Tongue (tissue), 3 donors: ENCODE measurements at places on chromosomes 1 and 21. TPM values are rescaled to one million over a fixed set of nuclear protein-coding genes. Genes with fewer than 3 reads are reported as not detected.

Gene PADI3
- total RNA-seq = 1.1 TPM

Gene TMEM201
- total RNA-seq = 14.4 TPM

Gene AGMAT
- total RNA-seq = 2.2 TPM

Gene LGR6
- 4.7 TPM for total RNA-seq

Gene PDE9A
- total RNA-seq = 9.8 TPM

Gene SLC44A5
- 0.82 TPM for total RNA-seq

Gene ZNF669
- 5.4 TPM for total RNA-seq

Gene S100A3
- total RNA-seq = 0.72 TPM

Gene VASH2
- total RNA-seq = 17.3 TPM

Gene ACTN2
- total RNA-seq = 1,156 TPM
